Stimulated activated CD4-positive, alpha-beta T cell treated with anti-CD3 and anti-CD28 coated beads, Interleukin-1b, Interleukin-23, amount 100 ng/mL, for 48 hours (primary cell): ENCODE measurements at places on chromosomes 4 and X.
A peak's percentile ranks its signal among the peaks of the same experiment; 100 is the strongest.

DNA sequence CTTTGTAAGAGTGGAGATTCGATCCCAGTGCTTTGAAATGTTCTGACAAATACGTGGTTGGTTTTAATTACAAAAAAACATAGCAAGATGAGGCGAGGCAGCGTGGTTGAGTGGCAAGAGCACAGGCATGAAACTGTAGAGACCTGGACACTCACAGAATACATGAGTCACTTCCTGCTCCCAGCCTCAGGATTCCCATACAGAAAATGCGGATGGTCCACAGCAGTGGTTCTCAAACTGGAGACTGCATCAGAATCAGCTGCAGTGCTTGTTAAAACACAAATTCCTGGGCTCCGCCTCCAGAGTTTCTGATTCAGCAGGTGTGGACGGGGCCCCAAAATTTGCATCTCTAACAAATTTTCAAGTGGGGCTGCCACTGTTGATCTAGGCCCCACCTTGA, 10.1 kb downstream of the OTOP1 start:
- no peak for DNase-seq

GRCh38 chrX:44480591-44480990, 62.1 kb downstream of the FUNDC1 start:
- DNase-seq, result no peak

- DNase-seq, result no peak
Observed at GRCh38 chrX:134971926-134972325, 18.9 kb upstream of the SMIM10 start.

DNA sequence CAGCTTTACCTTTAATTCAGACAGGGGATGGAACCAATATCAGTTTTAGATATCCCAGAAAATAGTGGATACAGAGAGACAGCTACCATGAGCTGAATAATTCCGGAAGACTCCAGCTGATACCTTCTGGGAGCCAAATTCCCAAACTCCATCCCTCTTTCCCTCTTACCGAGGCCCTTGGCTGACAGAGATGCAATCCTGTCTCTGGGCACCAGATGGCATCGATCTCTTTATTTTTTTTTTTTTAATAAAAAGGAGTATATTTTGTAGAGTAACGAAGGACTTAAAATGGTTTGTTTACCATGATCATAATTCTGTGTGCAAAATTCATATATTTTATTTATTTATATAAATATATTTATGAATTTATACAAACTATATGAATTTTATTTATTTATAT, 31.0 kb downstream of the RAB40A start:
- no peak for DNase-seq

DNA sequence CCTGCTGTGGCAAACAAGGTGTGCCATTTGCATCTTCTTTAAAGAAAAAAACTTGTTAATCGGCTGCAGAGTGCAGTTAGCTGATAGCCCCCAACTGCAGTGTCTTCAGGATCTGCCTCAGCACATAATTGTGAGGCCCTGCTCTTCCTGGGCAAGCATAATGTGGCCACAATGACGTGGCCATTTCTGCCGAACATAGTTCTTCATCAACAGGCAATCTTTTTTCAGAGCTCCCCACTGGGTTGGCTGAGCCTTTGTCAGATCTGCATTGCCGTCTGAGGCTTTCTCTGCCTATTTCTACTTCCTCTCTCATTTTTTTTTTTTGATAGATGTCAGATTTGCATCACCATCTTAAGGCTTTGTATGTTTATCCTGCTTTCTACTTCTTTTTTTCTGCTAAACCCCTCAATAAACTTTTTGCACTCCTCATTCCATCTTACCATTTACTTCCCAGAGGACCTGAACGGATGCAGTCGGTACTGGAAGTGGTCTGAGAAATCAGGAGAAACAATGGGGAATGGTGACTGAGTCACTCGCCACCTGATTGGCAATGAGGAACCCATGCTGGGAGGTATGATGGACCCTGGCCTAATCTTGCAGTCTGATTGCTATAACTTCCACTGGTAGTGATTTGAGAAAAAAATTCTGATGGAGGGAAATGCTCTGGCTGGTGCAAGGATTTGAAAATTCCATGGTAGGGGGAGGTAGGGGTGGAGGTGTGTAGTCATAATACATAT, 21.2 kb upstream of the TAB3 start:
- peak; percentile 28 for DNase-seq

DNA sequence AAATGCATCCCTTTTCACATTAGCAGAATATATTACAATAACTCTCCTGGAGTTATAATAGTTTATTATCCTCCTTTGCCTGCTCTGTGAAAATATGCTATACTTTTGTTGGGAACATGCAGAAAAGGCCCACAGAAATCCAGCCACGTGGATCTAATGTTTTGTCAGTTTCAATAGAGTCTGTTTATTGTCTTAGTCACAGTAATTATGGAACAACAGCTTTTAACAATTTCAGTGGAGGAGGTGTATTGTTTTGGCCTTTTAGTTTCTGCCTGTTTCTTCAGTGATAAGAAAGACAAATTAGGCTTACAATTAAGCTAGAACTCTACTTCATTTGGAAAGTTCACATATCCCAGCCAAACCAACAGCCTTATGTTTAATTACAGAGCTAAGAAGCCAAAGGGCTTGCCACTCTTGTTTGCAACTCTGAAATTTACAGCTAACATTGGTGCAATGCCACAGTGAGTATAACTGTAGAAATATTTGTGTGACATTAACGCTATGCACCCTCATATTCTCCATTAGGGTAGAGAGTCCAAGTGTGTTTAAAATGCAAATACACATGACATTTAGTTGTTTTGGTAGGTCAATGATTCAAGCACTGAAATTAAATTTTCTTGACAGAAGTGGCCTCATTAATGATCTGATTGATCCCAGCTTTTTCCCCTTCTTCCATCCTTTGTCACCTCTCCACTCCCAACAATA, 175.8 kb downstream of the USP46 start:
- no peak for DNase-seq

DNA sequence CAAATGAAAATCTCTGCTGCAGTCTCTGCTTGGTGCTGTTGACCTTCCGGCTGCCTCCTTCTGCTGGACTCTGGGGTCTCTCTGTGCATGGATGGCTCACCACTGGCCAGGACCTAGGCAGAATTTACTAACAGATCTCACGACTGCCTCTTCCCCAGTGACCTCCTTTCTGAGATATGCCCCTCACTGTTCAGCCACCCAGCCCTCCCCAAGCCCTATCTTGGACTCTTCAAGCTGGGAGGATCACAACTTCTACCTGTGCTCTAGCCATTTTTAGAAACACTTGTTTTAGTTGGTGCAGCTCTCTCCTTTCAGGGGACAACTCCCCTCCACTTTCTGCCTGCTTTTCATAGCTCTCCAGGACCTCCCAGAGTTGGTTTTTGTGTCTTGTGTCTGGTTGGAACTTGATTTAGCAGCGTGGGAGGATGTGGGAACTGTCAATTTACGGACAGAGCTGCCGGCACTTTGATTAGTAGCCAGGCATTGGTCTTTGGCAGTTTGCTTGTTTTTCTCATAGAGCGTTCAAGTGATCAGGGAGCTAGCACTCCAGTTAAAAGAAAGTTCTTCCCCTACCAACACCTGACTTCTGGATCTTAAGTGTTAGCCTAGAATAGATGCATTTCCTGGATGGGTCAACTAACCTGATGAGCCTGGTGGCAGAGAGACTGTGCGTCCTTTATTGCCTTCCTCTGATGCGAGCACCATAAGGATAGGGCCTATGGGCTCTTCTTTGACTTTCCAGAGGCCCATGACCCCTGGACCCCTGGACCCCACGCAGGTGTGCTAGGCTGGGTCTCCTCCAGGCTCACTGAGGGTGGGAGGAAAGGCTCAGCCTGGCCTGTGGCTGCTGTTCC, 6.5 kb downstream of the RGS12 start:
- DNase-seq, result no peak

DNA sequence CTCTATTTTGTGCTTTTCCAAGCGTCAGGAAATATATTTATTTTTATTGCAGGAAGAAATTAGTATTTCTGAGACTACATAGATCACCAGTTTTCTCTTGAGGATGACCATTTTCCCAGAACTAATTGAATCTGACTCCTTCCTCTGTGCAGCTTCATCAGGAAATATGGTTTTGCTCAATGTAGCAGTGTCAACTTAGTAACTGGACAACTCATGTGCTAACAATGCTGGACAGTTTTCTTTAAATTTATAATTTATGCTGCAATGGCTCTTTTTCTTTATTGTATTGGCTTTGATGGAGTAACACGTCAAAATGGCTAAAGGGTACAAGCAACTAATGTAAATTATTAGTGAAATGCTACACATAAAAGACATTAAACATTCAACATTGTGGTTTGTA, 531.5 kb downstream of the ANKRD50 start:
- DNase-seq, result no peak

- no peak for DNase-seq
Observed at GRCh38 chr4:27763830-27764525, 903.3 kb downstream of the STIM2 start.

GRCh38 chrX:21493226-21493830, 119.1 kb downstream of the CNKSR2 start:
- DNase-seq, result no peak

DNA sequence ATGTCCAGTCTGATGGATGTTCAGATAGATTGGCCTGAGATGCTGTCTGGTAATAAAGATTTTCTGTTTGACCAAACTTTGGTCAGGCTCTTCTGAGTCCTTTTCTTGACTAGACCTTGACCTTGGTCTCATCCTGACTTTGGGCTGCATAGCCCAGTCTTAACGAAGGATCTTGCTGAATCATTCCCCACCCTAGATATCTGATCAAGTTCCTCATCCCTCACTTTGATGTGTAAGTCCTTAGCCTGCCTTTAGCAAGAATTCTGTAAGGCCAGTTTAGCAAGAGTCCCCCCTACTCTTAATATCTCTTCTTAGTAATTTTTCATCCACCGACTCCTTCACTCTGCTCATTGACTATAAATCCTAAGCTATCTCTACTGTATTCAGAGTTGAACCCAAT, 244.4 kb upstream of the JADE1 start:
- DNase-seq, result no peak

DNA sequence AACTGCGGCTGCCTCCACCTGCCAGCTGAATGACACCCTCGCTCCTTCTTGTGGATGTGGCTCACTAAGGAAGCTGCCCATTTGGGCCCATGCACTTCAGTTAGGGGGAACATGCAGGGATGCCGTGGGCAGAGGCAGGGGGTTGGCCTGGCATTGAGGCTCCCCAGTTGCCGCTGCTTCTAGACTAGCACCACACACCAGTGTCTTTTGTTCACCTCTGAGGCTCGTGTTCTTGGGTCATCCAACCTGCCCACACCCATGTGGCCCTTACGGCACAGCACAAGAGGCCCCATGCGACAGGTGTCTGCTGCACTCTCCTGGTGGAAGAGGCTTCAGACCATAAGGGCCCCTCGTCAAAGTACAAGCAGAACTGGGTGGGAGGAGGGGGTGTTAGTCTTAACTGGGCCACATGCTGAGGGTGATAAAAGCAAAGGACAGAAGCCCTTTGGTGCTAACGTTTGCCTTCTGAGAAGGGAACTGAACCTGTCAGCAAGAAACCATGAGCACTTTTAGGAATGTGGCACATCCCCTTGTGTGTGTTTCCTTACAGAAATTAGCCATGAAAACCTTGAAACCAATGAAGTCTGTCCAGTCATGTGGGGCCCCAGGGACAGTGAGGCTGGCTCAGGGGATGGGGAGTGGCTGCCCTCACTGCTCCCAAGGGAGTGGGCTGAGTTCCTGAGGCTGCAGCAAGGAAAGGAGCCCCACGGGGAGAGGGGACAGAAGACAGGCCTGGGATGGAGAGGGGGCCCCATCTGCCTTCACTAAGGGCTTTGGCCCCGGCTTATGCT, 39.2 kb downstream of the MAP7D3 start:
- DNase-seq, result no peak

GRCh38 chrX:138519296-138519695, 192.2 kb downstream of the FGF13 start:
- DNase-seq, result no peak

GRCh38 chrX:50905334-50905733, 5.2 kb upstream of the BMP15 start:
- peak; percentile 2 for DNase-seq

GRCh38 chrX:66677430-66677829, 38.6 kb upstream of the EDA2R start:
- DNase-seq, result no peak

- no peak for DNase-seq
Observed at GRCh38 chrX:20128670-20129069, 12.0 kb upstream of the MAP7D2 start.
